AG04450 (cell line): ENCODE measurements at places on chromosomes 16 and 17. TPM values are rescaled to one million over a fixed set of nuclear protein-coding genes. Genes with fewer than 3 reads are reported as not detected.
A peak's percentile ranks its signal among the peaks of the same experiment; 100 is the strongest.

Gene TEX2
- 25.6 and 27.9 TPM in 2 replicates for polyA plus RNA-seq

DNA sequence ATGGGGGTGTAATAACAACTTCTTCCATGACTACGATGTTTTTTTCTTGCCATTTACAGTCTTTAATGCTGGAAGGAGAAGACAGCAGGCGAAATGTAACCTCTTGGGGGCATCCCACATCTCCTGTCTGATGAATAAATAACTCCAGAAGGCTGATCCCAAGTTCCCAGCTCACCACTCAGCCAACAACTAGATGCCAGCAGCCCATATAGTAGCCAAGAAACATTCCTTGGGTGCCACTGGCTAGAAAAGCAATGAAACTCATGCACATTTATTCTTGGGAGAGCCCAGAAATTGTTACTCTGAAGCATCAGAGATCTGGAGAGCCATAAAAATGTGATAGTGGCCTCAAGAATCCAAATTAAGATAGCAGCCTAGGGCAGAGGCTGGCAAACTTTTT lies 22.7 kb upstream of the TMEM101 start:
- DNase-seq, result no peak

GRCh38 chr16:86640265-86640843 lies 62.0 kb downstream of the FOXL1 start:
- no peak for DNase-seq

DNA sequence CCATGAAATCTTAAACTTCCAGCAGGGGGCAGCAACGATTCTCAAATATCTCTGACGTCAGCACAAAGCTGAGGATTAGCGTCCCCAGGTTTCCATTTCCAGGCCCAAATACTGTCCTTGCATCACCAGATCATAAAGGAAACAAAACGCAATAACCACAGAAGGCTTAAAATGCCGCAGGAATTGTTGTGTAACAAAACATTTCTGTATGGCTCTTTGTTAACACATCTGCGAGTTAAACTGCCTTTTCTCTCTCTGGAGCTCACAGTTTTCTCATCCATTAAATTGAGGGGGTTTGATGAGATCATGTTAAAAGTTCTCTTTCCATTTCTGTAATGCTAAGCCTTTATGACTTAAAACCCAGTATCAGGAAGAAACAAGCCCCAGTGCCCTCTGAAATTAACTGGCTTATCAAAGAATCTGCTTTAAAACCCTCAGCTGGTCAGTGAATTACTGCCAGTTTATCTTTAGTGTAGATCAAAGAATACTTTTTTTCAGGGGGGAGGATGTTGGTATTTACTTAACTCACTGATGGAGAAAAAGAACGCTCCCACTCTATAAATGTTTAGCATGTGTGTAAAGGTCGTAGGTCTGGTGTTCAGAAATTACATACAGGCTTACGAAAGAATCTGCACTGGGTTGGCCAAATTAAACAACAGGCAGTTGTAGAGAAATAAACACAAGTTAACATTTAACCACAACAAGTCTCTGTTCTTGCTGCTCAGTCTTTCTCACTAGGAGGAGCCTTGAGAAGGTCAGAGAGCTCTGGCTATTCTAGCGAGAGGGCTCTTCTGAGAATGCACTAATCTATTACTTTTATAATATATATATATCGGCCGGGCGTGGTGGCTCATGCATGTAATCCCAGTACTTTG lies 10.6 kb upstream of the TERF2 start:
- DNase-seq, result peak; percentile 92

DNA sequence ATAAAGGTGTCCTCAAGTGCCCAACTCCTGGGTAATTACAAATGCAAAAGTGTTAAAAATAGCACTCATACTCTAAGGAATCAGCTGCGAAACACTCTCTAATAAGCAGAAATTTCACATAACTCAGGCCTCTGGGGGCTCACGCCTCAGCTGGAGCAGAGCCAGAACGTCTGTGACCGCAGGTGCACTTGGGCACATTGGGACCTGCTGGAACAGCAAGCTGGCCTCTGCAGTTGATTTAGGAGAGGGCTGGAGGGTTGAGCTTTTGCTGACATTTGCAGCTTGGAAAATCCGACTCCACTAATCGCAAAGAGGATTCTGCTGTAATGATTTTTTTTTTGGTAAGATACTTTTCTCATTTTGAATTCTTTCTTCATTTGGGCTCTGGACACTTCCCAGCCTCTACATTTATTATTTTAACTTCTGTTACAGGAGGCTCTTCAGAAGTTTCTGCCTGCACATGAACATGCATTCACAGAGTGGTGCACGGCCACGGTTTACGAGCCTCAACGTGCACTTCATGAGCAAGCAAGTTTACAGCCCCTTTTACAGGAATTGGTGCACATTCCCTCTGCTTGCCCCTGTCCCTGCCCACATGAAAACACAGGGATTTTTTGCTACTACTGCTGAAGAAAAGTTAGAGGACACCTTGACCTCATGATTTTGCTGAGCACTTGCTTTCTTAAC lies 4.1 kb upstream of the SNTB2 start:
- no peak for DNase-seq

GRCh38 chr16:73058616-73059409 lies 10.9 kb upstream of the ZFHX3 start:
- no peak for DNase-seq
